ENCODE measurements at places on chromosomes 1 and 21. TPM values are rescaled to one million over a fixed set of nuclear protein-coding genes. Genes with fewer than 3 reads are reported as not detected.

The BTBD8 gene
- 0.63 TPM for total RNA-seq

The NT5C1A gene
- not detected for total RNA-seq

The CFHR1 gene
- total RNA-seq: not detected

The CELA2B gene
- not detected for total RNA-seq

The SPRR2A gene
- not detected for total RNA-seq

The MCOLN2 gene
- 14.9 TPM for total RNA-seq

The DTL gene
- total RNA-seq: 66.3 TPM

DNA sequence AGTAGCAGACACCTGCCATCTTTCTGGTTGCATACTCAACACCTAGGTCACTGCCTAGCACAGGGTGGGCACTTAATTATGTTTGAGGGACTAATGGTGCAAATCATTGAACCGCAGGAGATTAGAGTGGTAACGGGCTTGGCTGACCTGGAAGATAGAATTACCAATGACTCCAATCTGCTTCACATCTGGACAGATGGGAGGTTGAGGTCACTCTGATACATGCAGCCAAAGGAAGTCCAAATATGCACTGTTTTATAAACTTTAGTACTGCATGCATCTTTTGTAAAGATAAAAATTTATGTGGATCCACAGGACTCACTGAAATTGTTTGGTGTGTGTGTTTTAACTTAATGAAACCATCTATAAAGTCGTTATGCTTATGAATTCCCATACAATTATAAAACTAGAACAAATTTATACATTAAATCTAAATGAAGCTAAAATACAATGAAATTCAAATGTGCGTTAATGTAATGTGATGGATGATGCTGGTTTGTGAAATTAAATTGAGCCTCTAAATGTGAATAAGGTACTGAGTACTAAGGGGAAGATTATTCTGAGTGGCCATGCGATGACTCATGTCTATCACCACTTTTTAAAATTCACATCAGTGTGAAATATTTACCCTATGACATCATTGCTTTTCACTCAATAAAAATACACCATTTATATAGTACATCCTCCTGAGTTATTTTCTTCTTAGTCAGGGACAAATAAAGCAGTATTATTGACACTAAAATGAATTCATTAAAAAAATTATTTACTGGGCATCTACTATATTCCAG lies 224.7 kb upstream of the FAM78B start:
- DNase-seq: peak; percentile 47

- no peak for DNase-seq
These were observed 12.1 kb downstream of the FOXD2 start for GRCh38 chr1:47449822-47450552.

GRCh38 chr1:53341961-53342707 lies 14.3 kb upstream of the LRP8 start:
- DNase-seq: no peak

GRCh38 chr1:28885472-28885877 lies 28.9 kb upstream of the EPB41 start:
- DNase-seq: no peak

DNA sequence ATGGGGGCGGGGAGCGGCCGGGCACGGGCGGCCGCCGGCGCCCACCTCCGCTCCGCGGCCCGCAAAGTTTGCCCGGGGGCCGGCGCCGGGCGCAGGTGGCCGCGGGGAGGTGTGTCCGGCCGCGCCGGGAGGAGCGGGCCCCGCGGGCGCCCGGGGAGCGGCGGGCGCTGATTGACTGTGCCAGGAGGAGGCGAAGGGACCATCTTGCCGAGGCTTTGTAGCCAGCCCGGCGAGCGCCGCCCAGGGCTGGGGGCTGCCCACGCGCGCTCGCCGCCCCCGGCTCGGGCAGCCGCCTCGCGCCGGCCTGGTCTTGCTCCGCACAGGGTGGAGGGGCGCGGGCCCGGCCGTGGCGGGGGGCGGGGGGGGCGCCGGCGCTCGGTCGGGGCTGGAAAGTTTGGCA lies 432 bp downstream of the EPHB2 start:
- DNase-seq: no peak

- no peak for DNase-seq
These were observed 3.7 kb downstream of the IGSF3 start for GRCh38 chr1:116663821-116664220.

GRCh38 chr1:68269637-68270430 lies 37.5 kb upstream of the WLS start:
- DNase-seq: peak; percentile 71

DNA sequence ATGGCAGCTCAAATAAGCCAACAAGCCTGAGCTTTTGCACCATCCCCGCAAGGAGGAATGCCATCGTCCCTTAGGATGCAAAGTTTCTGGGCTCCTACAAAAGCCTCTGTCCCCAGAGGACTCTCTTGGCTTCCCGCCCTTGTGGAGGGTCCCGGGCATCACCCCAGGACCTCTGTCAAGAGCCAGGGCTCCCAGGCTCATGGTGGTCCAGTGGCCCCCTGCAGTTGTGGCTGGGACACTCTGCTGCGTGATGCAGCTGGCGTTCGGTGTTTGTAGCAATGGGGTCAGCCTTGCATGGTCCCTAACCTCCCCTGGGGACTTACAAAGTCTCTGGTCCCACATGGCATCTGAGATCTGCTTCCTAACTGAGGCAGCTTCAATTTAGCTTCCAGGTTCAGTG lies 104.7 kb downstream of the RIPK4 start:
- no peak for DNase-seq

GRCh38 chr1:89125240-89125912 lies 538 bp downstream of the GBP2 start:
- no peak for DNase-seq

GRCh38 chr1:29620631-29621030 lies 384.3 kb downstream of the PTPRU start:
- no peak for DNase-seq

- DNase-seq: no peak
These were observed 123.6 kb upstream of the KCNJ15 start for GRCh38 chr21:38133240-38133639.

GRCh38 chr1:100930494-100930893 lies 34.6 kb downstream of the SLC30A7 start:
- no peak for DNase-seq

- DNase-seq: peak; percentile 79
These were observed 6.7 kb upstream of the TNFRSF8 start for GRCh38 chr1:12056331-12056841.

- DNase-seq: no peak
These were observed 8.9 kb downstream of the ADGRB2 start for GRCh38 chr1:31755197-31755611.

DNA sequence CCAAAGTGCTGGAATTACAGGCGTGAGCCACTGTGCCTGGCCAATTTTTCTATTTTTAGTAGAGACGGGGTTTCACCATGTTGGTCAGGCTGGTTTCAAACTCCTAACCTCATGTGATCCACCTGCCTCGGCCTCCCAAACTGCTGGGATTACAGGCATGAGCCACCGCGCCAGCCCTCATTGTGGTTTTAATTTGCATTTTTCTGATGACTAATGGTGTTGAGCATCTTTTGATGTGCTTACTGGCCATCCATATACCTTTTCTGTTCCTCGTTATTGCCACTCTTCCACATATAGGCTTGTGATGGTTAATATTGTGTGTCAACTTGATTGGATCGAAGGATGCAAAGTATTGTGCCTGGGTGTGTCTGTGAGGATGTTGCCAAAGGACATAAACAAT lies 17.4 kb upstream of the ENAH start:
- DNase-seq: no peak

DNA sequence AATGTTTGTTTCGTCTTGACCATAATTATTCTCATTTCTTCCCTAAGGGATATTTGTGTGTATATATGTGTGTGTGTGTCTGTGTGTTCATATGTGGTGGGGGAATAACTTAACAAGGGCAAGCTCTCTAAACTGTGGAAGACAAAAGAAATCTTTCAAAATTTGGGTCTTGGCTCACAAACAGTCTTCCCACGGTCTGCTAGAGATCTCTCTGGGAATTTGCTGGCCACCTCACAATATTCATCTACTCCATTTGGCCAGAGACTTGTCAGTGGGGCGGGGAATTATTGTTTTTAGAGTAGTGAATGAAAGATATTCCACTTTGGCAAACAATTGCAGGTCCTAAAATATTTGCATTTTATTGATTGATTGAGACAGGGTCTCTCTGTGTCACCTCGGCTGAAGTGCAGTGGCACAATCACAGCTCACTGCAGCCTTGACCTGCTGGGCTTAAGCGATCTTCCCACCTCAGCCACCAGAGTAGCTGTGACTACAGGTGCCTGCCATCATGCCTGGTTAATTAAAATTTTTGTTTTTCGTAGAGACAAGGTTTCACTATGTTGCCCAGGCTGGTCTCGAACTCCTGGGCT lies 8.0 kb upstream of the EIF2B3 start:
- no peak for DNase-seq

GRCh38 chr1:186207391-186208085 lies 167.5 kb downstream of the TPR start:
- no peak for DNase-seq

Data from HT1080 (cell line).